ENCODE measurements at places on chromosomes 13 and 19.
A peak's percentile ranks its signal among the peaks of the same experiment; 100 is the strongest.

- peak; percentile 73 for DNase-seq
Measured at GRCh38 chr19:6551607-6552450, 21.0 kb downstream of the TNFSF9 start.

DNA sequence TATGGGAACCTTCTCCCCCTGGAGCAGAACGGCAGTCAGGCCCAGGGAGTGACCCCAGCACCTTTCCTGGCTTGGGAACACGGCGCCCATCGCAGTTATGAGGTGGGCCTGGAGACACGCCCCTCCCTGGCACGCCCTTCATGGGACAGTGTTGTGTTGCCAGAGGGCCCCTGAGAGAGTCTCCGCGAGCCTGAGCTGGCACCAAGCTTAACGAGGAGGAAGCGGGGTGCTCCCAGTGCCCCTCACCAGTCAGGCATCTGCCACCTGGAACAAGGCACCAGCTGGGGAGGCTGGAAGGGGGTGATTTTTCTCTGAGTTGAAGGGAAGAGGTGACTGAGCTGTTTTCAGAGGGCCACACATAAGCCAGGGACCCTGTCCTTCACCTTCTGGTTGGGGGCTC is 180.6 kb downstream of the KDM4B start:
- DNase-seq = no peak

DNA sequence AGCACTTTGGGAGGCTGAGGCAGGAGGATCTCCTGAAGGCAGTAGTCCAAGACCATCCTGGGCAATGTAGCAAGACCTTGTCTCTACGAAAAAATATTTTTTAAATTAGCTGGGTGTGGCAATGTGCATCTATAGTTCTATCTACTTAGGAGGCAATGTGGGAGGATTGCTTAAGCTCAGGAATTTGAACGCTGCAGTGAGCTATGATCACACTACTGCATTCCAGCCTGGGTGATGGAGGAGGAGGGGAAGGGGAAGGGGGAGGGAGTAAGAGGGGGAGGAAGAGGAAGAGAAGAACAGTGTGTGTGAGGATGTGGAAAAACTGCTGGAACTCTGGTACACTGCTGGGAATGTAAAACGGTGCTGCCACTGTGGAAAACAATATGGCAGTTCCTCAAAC is 9.2 kb upstream of the CLIP3 start:
- no peak for DNase-seq

GRCh38 chr13:20389696-20390525 is 135.7 kb downstream of the CRYL1 start:
- no peak for DNase-seq

GRCh38 chr13:112689303-112690245 is at the start of gene ATP11A:
ATP11A (plus strand) TSS chr13:112690038; CDS start chr13:112690417, 379 bp downstream.
- peak; percentile 83 for DNase-seq

DNA sequence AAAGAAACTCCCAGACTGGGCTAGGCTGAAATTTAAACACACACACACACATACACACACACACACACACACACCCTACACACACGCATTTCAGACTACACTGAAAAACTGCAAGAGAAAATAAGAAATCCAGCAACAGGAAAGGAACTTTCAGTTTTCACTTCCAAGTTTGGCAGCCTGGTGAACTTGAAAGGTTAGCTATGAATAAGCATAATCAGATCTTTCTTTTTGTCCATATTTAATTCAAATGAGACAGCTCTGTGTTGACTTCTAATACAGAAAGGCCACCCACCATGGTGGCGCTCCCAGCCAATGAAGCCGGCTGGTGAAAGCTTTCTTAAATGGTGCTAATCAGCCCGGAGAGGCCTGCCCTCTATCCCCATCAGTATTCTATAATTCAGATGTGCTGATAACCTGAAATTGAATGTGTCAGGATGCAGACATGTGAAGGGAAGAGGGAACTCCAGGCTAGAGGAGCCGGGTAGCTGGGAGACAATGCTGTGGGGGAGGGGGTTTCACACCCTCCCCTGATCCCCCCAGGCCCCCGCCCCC is 108.3 kb upstream of the ZNF536 start:
- no peak for DNase-seq

DNA sequence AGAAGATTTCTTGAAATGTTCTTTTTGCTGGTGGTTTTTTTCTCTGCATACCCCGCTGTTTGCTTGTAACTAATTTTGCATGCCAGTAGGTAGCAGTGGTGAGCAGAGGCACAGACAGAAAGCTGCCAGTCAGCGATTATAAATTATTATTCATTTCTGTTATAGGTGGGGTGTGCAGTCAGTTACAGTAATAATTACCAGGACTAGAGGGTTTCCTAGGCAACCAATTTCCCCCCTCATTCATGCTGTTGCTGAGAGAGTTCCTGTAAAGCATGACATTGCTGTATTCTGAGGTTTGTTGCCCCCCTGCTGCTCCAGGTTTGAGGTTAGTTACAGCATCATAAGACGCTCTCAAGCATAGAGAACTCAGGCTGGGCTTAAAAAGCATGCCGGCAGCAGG is 104.5 kb downstream of the URI1 start:
- no peak for DNase-seq

DNA sequence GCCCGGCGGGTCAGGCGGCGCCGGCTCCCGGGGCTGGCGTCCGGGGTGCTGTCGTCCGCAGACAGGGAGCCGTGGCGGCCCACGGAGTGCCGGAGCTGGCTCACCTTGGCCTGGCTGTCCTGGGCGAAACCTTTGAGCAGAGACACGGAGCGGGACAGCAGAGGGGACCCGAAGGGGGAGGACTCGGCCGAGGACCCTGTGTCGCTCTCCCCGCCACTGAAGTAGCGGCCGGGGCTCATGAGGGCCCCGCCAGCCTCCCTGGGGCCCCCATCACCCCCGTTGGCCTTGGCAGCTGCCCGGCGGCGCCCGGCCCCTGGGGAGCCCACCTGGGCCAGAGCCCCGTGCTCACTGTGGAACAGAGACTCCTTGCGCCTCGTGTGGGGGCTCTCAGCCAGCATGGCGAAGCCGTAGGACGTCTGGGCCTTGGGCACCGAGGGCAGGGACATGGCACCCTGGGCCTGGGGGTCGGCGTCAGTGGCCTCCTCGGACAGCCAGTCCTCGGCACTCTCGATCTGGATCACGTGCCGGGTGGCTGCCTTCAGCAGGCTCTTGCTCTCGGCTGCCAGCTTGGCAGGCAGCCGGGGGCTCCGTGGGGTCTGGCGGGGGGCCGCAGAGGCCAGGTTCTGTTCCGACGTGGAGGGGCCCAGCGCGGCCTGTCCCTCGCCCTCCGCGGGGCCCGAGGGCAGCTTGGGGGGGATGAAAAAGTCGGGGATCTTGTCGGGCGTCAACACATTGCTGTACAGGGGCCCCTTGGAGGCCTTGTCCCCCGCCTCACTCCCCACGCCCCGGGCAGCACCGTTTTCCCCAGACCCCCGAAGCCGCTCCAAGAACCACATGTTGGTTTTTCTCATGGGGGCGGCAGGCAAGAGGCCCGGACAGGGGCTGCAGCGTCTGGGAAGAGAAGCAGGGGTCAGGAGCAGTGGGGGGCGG is 1.2 kb downstream of the C2CD4C start:
- no peak for DNase-seq
